ENCODE measurements at places on chromosomes 1 and 21.

DNA sequence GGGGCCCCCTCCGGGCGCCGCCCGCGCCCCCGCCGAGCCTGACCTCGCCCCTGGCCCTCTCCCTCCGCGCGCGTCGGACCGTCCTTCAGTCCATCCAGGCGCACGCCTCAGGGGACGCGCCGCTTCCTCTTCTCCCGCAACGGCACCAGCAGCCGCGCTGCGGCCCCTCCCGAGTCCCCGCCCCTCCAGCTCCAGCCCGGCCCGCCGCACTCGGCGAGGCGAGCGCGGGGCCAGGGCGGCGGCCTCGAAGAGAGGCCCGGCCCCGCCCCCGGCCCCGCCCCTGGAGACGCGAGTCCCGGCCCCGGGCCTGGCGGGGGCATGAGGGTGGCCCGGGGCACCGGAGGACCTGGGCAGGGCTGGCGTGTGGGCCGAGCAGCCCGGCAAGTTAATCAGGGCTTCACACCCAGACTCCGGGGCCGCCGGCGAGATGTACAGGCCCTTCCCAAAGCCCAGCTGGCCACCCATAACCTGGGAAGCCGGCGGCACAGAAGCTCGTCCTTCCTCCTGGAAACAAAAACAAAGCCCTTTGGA is at the start of gene IGSF3:
Gene IGSF3 (minus strand): TSS at position 159 of the 531 bp plus-strand sequence. CDS start 1,407 bp downstream, outside the sequence.
- DNase-seq: peak; percentile 53

DNA sequence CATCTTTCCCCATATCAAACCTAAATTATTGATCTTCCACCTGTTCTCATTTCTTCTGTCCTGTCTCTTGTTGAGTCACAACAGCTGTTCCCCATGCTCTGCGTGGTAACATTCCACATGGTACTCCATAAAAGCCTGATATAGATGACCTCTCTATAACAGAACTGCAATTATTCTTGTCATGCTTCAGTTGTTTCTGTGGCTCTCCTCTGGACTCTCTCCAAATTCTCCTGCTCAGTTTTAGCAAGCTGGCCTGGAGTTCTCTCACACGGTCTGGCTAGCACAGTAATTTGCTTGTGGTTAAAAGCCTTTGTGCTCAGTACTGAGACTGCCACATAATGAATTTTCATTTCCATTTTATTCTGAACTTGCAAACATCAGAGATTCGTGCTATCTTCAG is 10.6 kb upstream of the LRRC39 start:
- no peak for DNase-seq

- no peak for DNase-seq
These were observed 291.1 kb upstream of the NFIA start for GRCh38 chr1:60791226-60791625.

- no peak for DNase-seq
These were observed 334.3 kb downstream of the NCAM2 start for GRCh38 chr21:21332492-21332891.

DNA sequence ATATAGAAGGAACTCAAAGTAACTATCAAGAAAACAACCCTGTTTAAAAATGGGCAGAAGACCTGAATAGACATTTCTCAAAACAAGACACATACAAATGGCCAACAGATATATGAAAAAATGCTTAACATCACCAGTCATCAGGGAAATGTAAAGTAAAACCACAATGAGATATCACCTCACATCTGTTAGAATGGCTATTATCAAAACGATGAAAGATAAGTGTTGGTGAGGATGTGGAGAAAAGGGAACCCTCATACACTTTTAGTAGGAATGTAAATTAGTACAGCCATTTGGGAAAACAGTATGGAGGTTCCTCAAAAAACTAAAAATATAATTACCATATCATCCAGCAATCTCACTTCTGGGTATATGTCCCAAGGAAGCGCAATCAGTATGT is 3.0 kb downstream of the CTSS start:
- DNase-seq: no peak

Measured in ovary (tissue), 10 donors.